ENCODE measurements at places on chromosomes 16 and 17.

GRCh38 chr16:72468582-72468981 lies 296.6 kb upstream of the PMFBP1 start:
- DNase-seq = no peak

DNA sequence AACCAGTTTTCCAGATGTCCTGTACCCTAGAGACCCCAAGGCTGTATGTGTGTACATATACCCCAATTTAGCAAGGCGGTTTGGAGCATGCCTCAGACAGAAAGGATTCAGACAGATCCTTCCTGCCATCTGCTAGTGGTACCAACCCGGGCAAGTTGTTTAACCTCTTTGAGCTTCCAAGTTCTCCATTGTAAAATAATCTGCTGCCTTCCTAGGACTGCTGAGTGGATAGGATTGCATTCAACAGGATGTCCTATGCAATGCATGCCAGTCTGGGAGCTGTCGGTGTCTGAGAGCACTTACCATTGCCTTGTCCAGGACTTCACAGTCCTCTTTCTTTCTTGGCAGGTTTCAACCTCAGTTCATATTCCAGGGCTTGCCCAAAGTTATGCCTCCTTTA lies 1.9 kb downstream of the CDH13 start:
- DNase-seq = no peak

DNA sequence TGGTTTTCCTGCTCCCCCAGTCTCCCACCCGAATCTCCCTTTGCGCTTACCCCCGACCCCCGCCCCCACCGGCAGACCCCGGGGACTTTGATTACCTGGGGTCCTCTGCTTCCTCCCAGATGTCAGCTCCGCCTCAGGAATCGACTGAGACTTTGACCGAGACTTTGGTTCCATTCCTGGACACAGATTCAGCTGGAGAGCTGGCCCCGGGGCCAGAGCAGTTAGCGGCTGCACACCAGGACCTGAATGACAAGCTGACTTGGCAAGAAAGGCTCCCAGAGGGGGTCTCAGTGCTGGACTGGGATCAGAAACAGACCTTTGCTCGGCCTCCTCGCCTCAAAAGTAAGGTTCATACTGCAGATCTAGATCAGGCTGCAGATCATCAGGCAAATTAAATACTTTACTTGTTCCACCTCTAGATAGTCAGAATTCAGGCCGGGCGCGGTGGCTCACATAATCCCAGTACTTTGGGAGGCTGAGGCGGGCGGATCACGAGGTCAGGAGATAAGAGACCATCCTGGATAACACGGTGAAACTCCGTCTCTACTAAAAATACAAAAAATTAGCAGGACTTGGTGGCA lies 60.3 kb upstream of the FBXO47 start:
- DNase-seq = no peak

GRCh38 chr16:3767333-3767986 lies 50.1 kb upstream of the TRAP1 start:
- no peak for DNase-seq

DNA sequence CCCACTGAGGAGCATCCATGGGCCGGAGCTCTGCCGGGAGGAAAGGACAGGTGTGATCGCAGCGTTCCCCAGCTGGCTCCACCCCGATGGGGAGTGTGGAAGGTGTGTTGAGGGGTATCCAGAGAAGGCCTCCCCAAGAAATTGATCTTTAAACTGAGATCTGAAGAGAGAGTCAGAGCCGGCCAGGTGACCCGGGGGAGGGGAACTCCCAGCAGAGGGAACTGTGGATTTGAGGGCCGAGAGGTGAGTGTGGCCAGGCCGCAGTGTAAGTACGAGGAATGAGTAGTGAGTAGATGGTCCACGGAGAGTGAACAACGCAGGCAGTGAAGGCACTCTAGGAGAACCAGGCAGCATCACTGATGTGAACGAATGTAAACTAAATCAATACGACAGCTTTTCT lies 80.2 kb downstream of the RPTOR start:
- DNase-seq = no peak

- DNase-seq = no peak
Observed at GRCh38 chr16:59783191-59783590, 1049.1 kb upstream of the GOT2 start.

GRCh38 chr17:45293413-45294211 lies 23.2 kb downstream of the MAP3K14 start:
- DNase-seq = no peak

- DNase-seq = no peak
Observed at GRCh38 chr16:64211331-64211730, 910.5 kb downstream of the CDH11 start.

- no peak for DNase-seq
Observed at GRCh38 chr17:36550491-36551417, 6.0 kb downstream of the GGNBP2 start.

GRCh38 chr17:46738544-46738943 lies 79.9 kb downstream of the WNT3 start:
- no peak for DNase-seq

Data from activated naive CD4-positive, alpha-beta T cell (primary cell).